ENCODE measurements at places on chromosomes 3 and 15.

GRCh38 chr15:67839499-67839928, 331 bp downstream of the RNU6-1 start:
- no peak for DNase-seq

DNA sequence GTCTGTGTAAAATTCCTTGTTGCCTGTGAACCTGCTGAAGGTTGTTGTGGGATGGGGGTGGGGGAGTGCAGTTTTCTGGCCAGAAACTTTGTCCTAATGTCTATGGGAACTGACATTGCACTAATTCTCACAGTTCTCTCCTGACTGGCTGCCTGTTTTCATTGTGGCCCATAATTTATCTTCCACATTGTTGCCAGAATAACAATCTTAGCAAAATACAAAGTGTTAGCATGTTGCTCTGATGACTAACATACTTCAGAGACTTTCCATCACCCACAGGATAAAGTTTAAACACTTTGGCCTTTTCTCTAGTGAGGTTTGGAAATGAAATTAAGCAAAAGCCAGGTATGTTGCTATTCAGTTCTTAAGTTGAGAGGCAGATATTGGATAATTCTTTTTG, 81.4 kb upstream of the TBC1D5 start:
- DNase-seq: no peak

DNA sequence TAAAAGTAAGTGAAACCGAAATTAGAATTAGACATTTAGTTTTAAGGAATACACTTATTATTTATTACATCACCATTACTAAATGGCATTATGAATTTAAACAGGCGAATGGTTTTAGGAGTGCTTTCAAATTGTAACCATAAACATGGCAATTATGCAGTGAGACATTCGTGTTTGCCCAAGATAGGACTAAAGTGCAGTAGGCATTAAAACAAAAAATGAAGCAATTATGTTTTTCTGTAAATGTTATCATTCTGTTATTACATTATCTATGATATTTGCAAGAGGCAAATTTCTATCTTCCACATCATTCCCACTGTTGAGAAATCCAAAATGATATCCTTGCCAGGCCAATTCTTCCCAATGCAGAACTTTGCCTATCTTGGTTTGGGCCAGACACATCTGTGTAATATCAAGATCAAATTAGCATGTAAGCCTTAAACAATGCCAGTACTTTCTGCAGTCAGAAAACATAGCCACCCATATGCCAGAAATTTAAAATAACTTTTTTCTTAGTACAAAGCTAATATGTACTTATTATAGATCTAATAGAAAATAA, 156.9 kb downstream of the ATP8B4 start:
- no peak for DNase-seq

DNA sequence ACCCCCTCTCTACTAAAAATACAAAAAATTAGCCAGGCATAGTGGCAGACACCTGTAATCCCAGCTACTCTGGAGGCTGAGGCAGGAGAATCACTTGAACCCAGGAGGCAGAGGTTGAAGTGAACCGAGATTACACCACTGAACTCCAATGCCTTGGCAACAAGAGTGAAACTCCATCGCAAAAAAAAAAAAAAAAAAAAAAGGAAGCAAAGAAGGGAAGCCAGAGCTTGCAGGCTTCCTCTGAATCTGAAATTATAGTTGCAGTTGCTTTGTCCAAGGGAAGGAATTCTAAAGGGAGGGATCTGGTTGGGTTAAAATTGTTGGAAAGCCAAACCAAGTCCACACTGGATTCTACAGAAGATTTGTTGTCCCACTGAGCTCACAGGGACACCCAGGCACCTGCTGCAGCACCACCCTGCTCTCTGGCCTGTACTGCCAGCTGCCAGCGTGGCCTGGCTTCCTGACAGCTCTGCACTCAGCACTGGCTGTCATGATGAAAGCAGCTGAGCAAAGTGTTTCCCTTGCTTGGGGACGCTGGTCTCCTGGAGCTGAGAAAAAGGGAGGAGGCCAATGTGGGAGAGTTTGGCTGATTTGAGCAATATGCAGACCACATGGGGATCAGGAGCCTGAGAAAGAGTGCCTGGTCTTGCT, 88.8 kb upstream of the HES1 start:
- DNase-seq: no peak

GRCh38 chr15:88301311-88301710, 44.8 kb upstream of the NTRK3 start:
- DNase-seq: no peak

- DNase-seq: no peak
Observed at GRCh38 chr3:13282986-13283876, 136.9 kb downstream of the NUP210 start.

GRCh38 chr3:51386852-51387229, 1.8 kb downstream of the MANF start:
- no peak for DNase-seq
